ENCODE measurements at places on chromosomes 12 and 14.

GRCh38 chr14:83556746-83557453, 1973.0 kb upstream of the FLRT2 start:
- no peak for DNase-seq

GRCh38 chr12:41220931-41221330, 32.8 kb downstream of the PDZRN4 start:
- DNase-seq = no peak

GRCh38 chr12:113267621-113268020, 46.4 kb downstream of the TPCN1 start:
- DNase-seq = no peak

- no peak for DNase-seq
Measured at GRCh38 chr12:130186651-130187268, 24.5 kb downstream of the FZD10 start.

GRCh38 chr12:11718768-11719253, 69.3 kb downstream of the ETV6 start:
- no peak for DNase-seq

GRCh38 chr12:46562625-46563225, 190.2 kb upstream of the SLC38A2 start:
- DNase-seq = no peak

DNA sequence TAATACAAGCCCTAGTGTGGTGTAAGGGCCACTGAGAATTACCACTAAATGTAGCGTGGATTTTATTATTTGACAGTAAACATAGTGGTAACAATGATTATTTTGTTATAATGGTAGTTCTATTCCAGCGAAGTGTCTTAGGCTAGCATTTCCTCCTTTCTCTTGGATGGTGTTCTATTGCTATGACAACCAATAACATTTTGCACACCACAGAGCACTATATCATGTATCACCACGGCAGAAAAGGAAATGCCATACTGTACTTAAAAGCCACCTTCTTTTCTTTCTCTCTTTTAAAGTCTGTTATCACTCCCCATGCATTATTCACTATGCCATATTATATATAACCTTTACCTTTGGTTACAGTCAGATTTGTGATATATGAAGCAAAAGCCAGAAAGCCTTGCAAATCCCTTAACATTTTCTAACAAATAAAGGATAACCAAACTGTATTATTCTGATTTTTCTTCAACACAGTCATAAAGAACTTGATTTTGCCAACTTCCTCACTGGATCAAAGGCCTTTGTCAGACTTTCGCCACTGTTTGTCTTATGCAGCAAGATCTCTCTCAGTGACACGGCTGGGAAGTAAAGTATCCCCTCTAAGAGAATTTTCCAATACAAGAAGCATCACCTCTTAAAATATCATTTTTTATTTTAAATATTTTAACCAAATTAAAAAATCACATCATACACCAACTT, 195.8 kb downstream of the FOXN3 start:
- no peak for DNase-seq

GRCh38 chr14:76901171-76902055, 75.2 kb downstream of the LRRC74A start:
- no peak for DNase-seq

GRCh38 chr12:130514149-130514551, 176.5 kb downstream of the PIWIL1 start:
- DNase-seq = no peak

DNA sequence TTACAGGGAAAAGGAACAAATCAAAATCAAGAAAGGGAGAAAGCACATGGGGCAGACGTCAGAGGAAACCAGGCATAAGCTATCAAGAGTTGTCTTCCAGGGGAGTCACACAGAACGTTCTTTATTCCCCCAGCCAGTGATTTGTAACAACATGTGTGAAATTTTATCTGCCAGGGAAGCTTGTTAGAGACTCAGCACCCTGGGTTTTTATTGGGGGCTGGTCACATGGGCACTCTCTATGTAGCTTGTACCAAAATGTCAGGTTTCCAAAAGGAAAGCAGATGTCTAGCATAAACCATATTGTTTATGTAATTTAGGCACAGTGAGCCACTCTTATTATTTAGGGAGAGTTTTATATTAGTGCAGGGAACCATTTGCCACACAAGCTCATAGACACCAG, 440.4 kb upstream of the DCN start:
- DNase-seq = no peak

DNA sequence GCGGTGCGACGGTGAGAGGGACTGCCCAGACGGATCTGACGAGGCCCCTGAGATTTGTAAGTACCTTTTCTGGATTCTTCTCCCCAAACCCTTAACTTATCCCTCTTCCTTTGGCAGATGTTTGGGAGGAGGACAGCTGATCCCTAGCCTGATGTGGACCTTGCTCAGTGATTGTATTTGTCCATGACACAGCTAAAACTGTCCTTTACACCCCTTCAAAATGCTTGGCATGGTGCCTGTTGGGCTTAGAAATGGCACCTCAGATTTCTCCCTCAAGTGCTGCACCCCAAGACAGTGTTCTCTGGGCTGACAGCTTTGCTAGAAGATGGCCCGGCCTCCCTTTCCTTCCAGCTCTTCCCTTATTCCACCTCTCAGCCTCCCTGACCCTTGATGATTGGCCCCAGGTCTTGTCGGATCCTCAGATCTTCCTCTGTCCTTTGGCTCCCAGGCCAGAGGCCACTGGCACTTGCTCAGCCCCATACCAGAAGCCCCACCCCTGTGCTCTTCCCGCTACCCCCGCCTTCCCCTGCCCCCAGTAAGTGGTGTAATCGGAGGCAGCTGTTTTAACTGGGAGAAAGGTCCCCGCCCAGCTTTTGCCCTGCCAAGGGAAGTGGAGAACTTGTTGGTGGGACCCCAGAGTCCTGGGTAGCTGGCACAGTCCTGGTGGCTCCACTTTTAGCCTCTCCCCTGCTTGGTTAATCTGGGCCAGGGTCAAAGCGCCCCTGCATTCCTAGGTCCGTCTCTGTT, 8.7 kb downstream of the LRP1-AS start:
- no peak for DNase-seq

- no peak for DNase-seq
Measured at GRCh38 chr14:67725171-67725570, 23.5 kb downstream of the RDH12 start.

- no peak for DNase-seq
Measured at GRCh38 chr14:101932673-101933072, 31.7 kb upstream of the DYNC1H1 start.

GRCh38 chr14:50008974-50009373, 107.4 kb downstream of the VCPKMT start:
- DNase-seq = no peak

DNA sequence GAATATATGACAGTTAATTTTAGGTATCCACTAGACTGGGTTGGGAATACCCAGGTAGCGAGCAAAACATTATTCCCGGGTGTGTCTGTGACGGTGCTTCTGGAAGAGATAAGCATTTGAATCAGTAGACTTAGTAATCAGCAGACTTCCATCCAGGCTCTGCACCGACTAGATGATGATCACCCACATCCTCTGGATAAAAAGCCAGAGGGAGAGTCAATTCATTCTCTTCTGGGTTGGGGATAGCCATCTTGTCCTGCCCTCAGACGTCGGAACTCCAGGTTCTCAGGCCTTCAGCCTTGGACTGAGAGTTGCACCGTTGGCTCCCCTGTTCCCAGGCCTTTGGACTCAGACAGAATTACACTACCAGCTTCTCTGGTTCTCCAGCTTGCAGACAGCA, 168.0 kb downstream of the PHLDA1 start:
- DNase-seq = no peak

DNA sequence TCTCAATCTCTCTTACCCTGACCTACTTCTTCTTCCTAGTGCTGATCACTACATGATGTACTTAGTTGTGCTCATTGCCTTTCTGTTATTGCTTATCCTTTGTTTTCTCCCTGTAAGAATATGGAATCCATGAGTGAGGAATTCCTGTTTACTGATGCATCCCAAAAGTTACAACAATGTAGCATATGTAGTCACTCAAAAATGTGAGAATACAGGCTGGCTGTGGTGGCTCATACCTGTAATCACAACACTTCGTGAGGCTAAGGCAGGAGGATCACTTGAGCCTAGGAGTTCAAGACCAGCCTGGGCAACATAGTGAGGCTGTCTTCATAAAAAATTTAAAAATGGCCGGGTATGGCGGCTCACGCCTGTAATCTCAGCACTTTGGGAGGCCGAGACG, 8.0 kb upstream of the WDR20 start:
- DNase-seq = no peak

- no peak for DNase-seq
Measured at GRCh38 chr12:68227356-68227755, 1.7 kb upstream of the IL26 start.

DNA sequence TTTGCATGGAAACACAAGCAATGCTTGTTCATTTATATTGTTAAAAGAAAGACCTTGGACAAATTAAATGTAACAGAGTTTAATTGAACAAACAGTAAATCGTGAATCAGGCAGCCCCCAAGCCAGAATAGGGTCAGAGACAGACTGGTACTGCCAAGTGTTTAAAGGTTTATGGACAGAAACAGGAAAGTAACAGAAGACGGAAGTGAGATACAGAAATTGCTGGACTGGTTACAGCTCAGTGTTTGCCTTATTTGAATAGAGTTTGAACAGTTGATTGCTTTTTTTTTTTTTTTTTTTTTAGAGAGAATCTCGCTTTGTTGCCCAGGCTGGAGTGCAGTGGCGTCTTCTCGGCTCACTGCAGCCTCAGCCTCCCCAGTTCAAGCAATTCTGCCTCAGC, 50.3 kb downstream of the DAO start:
- DNase-seq = no peak

GRCh38 chr14:96130391-96130790, 74.2 kb upstream of the BDKRB2 start:
- no peak for DNase-seq

DNA sequence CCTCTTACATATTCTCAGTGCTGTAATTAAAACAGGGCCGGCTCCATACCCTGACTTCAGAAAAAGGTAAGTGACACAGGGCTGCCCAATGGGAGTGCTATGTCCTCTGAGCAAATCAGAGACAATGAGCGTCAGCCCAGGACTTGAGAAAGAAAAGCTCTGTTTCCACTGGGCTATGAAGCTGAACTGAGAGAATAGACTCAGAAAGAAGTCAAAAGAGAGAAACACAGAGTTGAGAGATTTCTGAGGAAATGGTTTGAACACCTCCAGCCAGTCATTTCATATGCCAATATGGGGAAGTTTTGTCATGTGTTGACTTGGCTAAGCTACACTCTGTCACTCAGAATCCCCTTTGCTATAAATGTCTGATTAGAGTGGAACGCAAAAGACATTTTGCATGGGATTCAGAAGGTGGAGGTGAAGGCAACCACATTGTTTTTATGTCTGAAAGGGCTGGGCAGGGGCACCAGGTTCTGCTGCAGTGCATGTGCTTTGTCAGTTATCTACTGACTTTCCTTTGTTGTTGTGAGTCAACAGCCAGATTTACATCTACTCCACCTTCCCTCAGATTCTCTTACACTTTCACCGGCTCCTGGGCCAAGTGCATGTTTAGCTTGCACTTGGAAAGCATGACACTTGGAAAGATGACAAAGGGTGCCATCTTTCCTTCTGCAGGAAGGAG, 313.3 kb downstream of the DUSP6 start:
- DNase-seq = peak; percentile 53

DNA sequence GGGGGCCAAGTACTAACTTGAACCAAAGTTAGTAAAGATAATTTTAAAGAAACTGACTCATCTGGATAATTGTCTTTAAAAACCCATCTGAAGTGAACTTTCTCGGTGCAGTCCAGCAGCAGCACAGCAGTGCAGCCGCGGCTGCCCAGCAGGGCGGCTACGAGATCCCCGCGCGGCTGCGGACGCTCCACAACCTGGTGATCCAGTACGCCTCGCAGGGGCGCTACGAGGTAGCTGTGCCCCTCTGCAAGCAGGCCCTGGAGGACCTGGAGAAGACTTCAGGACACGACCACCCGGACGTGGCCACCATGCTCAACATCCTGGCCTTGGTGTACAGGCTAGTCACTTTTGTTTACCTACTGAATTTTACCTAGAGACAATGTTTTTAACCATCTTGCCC, 33.6 kb downstream of the KLC1 start:
- no peak for DNase-seq

- DNase-seq = no peak
Measured at GRCh38 chr12:114764510-114764909, 80.5 kb upstream of the TBX3 start.

DNA sequence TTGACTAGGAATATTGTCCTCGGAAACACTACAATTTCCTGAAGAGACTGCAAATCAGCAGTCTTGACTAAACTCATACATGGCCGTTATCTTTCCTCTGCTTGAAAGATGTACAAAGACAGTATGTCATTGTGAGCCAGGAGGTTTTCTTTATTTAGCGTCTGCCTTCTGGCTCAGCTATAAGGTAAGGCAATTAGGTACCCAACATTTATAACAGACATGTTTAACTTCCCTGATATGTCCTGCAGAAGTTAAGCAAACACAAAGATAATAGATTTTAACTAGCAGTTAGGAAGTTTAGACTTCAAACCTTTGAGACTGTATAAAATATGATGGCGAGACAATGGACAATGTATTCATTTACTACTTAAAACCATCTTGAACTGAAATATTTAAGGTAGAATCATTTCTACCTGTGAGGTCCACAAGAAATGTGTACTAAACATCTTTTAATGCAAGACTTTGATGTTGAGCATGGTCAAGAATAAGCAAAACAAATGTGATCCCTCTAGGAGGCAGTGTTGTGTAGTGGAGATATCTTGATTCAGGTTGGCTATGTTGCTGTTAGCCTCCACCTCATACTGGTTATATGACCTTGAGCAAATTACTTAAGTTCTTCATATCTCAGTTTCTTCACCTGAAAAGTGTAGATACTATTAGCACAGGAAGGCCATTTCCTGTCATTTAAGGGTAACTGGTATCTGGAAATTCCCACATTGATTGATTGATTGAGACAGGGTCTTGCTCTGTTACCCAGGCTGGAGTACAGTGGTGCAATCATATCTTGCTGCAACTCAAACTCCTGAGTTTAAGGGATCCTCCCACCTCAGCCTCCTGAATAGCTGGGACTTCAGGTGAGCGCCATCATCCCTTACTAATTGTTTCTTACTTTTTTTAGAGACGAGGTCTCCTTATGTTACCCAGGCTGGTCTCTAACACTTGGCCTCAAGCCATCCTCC, 96.3 kb upstream of the EEA1 start:
- no peak for DNase-seq

- DNase-seq = no peak
Measured at GRCh38 chr12:48187916-48188695, 4.7 kb downstream of the CCDC184 start.

DNA sequence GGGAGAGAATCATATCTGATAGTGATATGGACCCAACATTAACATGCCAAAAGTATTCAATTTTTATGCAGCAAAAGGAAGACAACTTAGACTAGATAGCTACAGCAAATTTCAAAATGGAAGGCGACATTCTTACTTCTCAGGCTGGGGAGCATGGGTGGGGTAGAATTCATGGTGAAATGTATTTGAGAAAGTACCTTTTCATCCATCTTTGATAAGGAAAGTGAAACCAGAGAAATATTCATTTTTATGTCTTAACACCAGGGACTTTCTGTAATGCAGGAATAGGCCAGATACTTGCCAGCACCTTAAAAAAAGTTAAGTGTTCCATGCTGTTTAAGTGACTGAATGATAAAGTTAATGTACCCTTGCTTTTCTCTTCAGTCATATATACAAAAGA, 13.4 kb downstream of the BTG1 start:
- DNase-seq = no peak

All from DND-41 (cell line).